ENCODE measurements at places on chromosomes 5 and 9.

GRCh38 chr5:90792725-90793124 is 234.1 kb downstream of the ADGRV1 start:
- DNase-seq, result no peak

DNA sequence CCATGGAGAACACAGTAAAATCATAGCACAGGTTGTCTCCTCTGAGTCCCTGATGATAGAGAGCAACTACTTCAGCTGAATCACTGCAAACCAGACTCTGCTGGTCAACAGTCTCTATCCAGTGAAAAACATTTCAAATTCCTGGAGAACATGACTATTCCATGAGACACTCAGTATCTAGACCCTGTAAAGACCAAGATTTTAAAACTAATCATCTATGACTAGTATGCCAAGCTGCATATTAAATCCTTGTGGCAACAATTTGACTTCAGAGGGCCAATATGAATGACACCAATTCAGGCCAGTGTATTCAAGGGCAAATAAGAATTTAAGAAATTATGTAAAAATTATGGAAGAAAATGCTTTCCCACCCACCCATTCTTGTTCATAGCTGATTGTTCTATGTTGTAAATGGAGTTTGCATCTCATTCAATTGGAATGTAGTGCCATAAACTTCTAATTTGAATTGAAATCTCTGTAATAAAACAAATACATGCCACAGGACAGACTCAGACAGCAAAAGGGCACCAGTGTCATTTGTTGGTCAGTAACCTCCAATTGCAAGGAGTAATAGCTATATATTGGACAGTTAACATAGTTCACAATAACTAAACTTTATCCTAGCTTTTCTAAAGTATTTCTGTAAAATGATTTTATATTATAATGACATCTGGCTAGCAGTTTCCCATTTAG is 80.1 kb upstream of the LPAR1 start:
- DNase-seq, result no peak

GRCh38 chr9:118326326-118326725 is 622.1 kb downstream of the TLR4 start:
- no peak for DNase-seq

DNA sequence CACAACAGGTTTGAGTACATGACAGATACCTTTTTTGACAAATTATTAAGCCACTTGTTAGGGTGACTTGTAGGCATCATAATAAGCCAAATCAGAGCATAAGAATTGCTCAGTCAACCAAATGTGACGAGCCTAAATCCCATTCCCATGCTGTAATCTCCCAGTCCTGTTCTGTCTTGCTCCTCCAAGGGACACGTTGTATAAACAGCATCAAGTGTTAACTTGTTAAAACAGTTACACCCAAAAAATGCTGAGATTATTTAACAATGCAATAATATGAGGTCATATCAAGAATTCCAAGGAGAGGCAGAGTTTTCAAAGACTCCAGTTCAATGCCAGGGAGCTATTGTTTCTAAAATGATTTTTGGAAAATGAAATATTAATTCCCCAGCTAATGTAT is 76.2 kb downstream of the SH3TC2 start:
- no peak for DNase-seq

DNA sequence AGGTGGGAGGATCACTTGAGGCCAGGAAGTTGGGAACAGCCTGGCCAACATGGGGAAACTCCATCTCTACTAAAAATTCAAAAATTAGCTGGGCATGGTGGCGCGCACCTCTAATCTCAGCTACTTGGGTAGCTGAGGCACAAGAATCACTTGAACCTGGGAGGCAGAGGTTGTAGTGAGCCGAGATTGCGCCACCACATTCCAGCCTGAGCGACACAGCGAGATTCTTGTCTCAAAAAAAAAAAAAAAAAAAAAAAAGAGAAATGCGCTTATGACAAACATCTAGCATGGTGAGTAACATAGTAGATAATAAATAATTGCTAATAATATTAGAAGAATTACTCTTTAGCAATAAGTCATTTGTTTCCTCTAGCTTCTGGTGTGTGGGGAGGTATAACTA is 25.9 kb downstream of the RUSC2 start:
- no peak for DNase-seq

DNA sequence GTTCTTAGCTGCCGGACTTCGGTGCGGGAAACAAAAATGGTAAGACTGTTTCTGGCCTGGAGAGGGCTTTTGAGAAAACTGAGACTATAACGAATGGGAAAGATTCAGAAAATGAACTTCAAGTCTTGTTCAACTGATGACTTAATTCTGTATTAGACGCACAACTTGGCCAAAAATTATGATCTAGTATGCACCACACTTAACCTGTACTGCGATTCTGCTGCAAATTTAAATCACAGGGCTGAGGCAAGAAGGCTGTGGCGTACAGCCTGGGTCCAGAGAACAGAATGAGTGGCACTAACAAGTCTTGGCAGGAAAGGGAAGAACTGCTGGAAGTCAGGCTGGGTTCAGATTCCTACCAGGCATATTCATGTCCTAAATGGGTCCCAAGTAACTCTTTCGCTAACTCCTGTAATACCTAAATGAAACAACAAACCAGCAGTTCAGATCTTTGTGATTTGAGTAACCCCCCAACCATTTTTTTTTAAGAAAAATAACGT is 781 bp upstream of the COL23A1 start:
- no peak for DNase-seq

- DNase-seq, result no peak
These were observed 4.4 kb downstream of the TGFBI start for GRCh38 chr5:136033234-136033633.

DNA sequence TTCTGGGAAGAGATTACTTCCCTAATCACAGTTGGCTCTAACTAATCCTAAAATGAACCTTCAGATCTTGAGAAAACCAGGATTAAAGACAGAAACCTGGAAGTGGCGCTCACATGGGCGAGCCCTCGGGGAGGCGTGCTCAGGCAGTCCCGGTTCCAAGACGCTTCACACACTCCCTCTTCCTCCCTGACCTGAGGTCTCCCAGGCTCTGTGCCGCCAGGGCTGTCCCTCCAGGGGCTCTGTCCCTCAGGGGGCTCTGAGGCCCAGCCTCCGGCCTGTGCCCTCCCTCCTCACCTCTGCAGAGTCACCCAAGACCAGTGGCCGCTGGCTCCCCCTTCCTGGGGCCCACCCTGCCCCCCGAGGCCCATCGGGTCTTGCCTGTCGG is 10.2 kb downstream of the SLC9A3 start:
- DNase-seq, result no peak

GRCh38 chr5:147918101-147918685 is 11.9 kb upstream of the C5orf46 start:
- DNase-seq, result no peak

DNA sequence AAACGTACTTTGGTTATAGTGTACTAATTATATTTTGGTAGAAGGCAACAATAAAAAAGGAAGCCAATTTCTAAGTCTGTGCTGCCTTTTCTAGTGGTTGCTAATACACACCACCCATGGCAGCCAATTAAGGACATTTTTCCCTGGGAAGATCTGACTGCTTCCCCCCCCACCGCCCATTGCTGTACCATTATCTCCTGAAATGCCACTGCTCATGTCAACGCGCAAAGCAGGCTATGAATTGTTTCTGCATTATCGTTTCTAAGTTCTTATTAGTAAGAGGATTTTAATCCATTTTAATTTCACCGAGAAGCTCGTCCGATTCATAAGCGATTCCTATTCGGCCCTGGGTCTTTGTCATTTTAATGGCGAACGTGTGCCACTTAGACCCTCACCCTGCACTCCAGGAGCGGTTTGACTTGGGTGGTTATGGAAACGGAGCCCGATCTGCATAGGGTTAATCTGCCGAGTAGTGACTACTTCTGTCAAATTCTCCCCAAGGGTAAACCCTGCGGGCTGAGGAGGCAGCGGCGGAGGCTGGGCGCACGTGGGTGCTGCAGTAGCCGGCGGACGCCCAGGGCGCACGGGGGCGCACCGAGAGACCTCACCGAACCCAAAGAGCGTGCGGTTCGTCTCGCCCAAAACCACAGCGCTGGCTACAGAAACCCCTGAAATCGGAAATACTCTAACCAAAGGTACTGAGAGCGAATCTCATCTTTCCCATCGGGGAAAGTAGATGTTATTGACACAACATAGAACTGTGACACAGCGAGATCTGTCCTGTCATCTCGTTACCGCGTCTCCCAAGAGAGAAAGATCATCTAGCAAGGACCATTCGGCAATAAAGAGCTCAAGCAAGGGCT is 55.8 kb upstream of the SHC3 start:
- DNase-seq, result no peak

DNA sequence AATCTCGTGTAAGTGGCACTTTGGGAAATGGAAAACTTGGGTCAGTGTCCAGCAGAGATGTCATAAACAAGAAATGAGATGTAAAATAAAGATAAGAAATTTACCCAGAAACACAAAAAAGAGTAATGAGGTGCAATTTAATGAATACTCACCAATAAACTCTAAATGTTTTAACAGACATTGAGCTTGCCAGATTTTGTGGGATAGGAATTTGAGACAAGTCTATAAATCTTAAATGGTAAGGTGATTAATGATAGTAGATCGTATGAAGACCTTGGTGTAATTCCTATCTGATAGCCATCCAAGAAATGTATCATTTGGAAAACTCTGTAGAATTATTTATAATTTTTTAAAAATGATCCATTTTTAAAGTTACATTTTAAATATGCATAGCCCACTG is 682.4 kb downstream of the MAT2B start:
- DNase-seq, result no peak

DNA sequence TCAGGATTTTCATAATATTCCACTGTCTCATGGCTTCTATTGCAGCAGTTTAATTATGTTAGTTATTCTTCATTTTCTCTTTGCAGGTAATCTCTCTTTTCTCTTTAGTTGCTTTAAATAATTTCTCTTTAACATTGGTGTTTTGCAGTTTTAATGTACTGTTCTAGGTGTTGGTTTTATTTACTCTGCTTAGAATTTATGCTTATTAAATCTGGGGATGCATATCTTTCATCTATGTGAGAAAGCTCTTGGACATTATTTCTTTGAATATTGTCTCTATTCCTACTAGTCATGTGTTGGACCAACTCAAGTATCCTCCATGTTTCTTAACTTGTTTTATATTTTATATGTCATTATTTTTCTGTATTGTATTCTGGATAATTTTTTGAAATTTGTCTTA is 218.7 kb upstream of the TUT7 start:
- no peak for DNase-seq

GRCh38 chr5:179610903-179611265 is 12.6 kb downstream of the HNRNPH1 start:
- DNase-seq, result no peak

DNA sequence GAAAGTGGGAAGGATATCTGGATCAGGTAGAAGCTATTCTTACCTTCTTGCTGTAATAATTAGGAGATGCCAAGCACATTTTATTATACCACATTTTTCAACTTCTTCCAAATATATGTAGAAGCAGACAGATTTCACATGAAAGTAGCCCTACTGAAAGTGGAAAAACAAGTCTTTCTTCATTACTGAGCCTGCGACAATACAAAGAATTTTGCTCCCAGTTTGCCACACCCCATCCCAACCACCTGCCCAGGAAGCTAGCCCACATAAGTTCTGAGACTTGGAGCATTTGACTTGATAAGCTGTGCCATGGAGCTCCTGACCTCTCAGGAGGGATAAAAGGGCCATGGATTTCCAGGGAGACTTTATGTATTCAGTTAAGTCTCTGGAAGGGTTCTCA is 249.1 kb upstream of the ADCY2 start:
- DNase-seq, result no peak

- DNase-seq, result peak; percentile 35
These were observed 13.0 kb downstream of the RXRA start for GRCh38 chr9:134339183-134339806.

GRCh38 chr9:16901590-16901989 is 31.1 kb upstream of the BNC2 start:
- no peak for DNase-seq
